ENCODE measurements at places on chromosomes 2 and 18.

- DNase-seq: no peak
These were observed at the start of gene INHA for GRCh38 chr2:219572237-219573001. Gene INHA (plus strand): TSS chr2:219572310. CDS start chr2:219572375, 65 bp downstream.

- no peak for DNase-seq
These were observed 12.1 kb downstream of the RAB3GAP1 start for GRCh38 chr2:135064149-135064548.

- DNase-seq: no peak
These were observed 26.2 kb upstream of the MGAT5 start for GRCh38 chr2:134227666-134228065.

DNA sequence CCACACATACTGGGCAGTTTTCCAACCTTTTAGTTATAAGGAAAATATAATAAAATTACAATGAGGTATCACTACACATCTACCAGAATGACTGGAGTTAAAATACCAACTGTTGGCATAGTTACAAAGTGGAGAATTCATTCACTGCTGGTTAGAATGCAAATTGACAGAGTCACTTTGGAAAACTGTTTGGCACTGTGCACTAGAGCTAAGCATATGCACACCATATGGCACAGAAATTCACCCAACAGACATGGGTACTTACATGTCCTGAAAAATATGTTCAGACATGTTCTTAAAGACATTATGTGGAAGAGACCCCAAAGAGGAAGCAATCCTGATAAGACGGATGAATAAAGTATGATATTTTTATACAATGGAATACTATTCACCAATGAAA lies 686.1 kb upstream of the RAB6C start:
- DNase-seq: no peak

- DNase-seq: no peak
These were observed 29.4 kb downstream of the SPRED2 start for GRCh38 chr2:65402780-65403528.

- peak; percentile 99 for DNase-seq
These were observed 99.1 kb downstream of the SH3BP4 start for GRCh38 chr2:235050980-235051351.

DNA sequence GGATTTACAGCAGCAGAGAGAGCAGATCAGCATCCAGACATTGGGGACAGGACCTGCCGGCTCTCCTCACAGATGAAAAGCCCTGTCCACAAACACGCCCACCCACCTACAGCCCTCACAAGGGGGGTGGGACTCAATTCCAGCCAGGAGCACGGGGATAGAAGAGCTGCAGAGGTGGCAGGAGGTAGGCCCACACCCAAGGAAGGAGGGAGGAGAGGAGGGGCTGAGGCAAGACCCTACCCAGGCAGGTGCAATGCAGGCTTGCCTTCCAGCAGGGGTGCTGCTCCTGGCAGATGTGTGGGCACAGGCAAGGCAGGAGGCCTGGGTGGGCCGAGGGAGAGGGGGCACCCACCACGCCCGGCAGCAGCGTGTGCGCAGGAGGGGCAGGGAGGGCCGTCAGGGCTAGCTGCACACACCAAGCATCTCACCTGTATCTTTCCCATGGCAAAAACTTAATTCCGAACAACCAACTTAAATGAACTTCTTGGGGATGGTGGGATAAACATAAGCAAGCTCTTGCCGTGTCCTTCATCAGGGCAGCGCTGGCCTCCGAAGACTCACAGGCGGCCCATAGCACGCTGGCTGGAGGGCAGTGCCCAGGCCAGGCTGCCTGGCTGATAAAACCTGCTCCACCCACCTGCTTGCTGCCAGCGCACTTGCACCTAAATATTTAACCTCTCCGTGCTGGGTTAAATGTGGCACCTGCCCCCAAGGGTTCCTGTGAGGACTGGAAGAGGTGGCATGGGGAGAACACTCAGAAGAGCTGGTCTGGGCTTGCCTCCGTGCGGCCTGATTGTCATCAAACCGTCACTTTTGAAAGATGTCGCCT lies 219.5 kb downstream of the HDAC4 start:
- no peak for DNase-seq

GRCh38 chr2:195199864-195200263 lies 457.2 kb upstream of the SLC39A10 start:
- DNase-seq: no peak

- no peak for DNase-seq
These were observed 86.4 kb downstream of the ARL4C start for GRCh38 chr2:234410526-234410925.

GRCh38 chr2:196277002-196277401 lies 105.6 kb upstream of the STK17B start:
- DNase-seq: peak; percentile 32
